Adipocyte (in vitro differentiated cells): ENCODE measurements at places on chromosomes 1 and 21.

DNA sequence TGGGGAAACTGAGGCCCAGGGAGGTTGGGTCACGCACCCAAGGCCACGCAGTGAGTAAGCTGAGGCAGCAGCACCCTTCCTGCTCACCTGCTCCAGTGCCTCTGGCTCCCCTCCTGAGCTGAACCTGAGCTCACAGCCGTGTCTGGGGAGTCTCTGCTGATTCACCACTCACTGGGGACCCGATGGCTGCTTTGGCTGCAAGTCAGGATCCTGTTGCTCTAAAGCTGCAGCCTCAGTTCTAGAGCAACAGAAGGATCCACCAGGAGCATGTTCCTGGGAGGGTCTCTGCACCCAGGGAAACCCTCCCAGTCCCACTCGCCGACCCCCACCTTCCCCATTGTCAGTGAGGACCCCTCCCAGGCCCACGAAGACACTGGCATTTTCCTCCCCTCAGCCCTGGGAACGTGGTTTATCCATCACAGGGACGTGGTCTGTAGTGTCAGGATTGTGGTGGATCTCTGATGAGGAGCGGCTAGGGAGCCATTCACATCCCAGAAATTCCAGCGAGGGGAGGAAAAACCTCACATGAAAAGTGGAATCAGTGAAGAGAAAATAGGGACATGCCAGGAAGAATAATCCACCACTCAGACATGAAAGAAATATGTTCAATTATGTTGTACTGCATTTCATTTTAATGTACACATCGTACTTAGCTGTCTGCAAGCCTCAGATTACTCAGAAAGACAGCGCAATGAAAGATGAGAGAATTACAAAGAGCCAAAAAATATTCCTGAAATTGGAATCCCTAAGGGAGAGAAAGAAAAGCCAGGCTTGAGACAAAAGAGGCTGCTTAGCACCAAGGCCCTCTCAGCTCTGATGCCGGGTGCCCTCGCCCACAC is 447.2 kb downstream of the MATN1 start:
- no peak for DNase-seq

GRCh38 chr1:11729498-11730428 is 6.2 kb upstream of the AGTRAP start:
- no peak for DNase-seq

- peak; percentile 95 for DNase-seq
Observed at GRCh38 chr1:96362623-96363022, 359.0 kb upstream of the PTBP2 start.

- DNase-seq = no peak
Observed at GRCh38 chr21:17752171-17752570, 67.0 kb downstream of the C21orf91 start.

- DNase-seq = no peak
Observed at GRCh38 chr1:107762751-107763390, 202.1 kb downstream of the VAV3 start.

- no peak for DNase-seq
Observed at GRCh38 chr1:178966312-178966711, 59.4 kb upstream of the FAM20B start.

DNA sequence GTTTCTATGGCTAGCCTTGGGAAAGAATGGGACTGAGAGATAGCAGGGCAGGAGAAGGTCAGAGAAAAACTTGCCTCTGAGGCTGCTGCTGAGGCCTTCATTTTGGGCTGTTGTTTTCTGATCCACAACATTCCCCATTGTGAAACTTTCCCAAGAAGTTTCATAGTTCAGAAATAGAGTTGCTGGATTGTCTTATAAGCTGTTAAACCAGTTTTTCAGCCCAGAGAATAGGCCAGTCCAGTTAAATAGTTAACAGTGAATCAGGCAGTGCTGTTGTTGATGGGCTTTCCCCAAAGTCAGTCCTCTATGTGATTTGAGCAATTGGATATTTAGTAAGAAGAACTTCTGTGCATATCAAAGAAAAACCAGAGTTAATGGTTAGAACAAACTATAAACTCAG is 77.0 kb downstream of the C21orf91 start:
- no peak for DNase-seq

- DNase-seq = no peak
Observed at GRCh38 chr1:207695891-207696290, 51.0 kb downstream of the CR1L start.

DNA sequence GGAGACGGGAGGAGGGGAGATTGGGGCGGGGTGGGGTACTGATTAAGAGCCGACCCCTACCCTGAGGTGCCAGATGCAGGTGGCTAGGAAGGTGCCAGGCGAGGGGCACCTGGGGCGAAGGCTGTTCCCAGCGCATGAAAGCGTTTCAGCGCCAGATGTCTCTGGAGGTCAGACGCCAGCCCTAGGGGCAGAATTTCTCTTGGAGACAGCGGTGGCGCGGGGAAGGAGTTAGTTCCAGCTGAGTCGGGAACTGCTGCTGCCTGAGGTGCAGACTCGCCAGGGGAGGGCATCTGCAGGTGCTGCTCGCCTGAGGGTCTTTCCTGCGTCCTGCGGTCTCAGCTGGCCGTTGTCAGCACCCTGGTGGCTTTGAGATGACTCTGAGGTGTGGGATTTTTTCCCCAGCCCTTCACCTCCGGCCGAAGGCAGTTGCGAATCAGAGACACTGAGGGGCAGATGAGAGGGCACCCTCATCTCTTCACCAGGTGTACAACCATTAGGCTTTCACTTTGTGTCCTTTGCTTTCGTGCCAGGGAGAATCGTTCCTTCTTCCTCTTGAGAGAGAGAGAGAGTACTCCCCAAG is 539 bp downstream of the CGN start:
- peak; percentile 64 for DNase-seq

- DNase-seq = no peak
Observed at GRCh38 chr1:183702087-183702812, 49.1 kb upstream of the APOBEC4 start.

DNA sequence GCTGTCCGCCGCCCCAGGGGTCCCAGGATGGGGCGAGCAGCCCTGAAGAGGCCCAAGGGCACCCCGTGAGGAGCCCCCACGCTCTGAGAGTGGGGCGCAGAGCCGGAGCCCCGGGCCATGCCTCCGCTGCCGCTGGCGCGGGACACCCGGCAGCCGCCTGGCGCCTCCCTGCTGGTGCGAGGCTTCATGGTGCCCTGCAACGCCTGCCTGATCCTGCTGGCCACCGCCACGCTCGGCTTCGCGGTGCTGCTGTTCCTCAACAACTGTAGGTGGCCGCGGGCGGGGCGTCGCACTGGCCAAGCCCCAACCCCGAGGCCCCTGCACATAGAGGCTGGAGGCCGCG is 14.5 kb downstream of the AGRN start:
- DNase-seq = no peak

DNA sequence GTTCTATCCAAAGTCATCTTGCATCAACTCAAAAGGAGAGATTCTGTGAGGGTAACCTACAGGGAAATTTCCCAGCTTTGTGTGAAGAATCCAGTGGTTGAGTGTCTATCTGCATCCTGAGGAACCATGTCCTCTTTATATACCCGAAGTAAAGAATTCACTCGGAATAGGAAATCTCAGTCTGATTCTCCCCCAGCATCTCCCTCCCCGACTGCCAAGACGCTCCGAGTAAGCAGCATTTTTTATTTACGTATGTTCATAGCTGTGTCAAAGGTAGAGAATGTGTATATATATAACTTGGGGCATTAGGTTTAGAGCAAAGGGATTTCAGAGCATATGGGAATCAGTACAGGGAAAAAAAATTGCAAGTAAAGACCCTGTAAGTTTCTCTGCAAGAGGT is 170.2 kb downstream of the SYT2 start:
- DNase-seq = no peak

DNA sequence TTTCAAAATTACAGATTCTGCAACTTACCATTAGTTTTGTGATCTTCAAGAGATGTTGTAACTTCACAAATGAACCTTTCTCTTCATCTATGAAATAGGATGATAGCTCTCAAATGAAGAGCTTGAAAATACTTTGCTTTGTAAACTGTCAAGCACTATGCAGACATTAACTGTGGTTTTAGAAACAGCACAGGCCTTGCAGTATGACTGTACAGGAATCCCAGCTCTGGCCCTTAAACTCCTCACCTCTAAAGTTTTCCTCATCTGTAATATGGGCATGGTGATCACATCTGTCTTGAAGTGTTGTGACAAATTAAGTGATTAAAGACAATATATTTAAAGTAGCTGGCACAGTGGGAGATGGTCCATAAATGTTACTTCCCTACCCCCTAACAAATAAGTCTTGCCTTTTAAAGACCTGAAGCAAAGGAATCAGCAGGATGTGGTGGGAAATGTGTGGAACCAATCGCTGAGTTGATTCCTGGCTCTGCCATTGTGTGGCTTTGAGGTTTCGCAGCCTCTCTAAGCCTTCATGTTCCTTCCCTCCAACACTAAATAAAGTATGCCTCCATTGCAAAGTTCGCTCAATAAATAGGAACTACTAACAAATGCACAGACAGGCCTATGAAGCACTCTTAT is 5.5 kb upstream of the PTP4A2 start:
- no peak for DNase-seq

GRCh38 chr1:3443807-3444206 is 10.7 kb upstream of the ARHGEF16 start:
- DNase-seq = no peak

GRCh38 chr1:156554971-156555370 is 17.4 kb downstream of the IQGAP3 start:
- no peak for DNase-seq

DNA sequence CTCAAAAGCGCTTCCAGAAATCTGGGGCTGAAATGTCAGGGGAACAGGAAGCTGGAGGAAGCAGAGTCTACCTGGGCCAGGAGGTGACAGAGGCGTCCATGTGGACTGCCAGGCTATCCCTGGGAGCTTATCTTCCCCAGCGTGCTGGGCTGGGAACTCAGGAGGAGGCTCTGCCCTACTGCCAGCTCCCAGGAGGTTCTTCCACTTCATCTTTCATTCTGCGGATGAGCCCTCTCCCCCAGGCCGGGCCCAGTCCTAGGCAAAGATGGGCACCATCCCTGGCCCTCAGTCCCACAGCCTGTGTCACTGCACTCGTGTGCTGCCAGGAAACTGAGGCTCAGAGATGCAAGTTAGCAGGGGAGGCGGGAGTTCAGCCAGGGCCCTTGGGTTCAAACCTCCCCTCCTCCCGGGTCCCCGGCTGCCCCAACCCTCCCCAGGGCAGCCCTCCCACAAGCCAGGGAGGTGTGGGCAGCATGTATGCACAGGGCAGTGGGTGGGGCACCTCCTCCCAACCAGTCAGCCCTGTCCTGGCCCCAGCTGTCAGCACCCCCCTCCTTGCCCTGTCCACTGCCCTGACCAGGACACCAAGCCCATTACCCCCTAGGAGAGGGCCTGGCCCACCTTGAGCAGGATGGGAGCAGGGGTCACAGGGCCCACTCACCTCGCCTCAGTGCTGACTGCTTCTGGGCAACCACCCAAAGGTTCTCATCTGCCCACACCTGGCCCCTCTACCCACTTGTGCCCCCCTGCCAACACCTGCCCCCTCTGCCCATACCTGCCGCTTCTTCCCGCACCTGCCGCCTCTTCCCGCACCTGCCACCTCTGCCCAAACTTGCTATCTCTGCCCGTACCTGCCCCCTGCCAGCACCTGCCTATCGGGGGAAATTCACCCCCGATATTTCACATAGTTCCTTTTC is 226.0 kb downstream of the NPHP4 start:
- DNase-seq = no peak

GRCh38 chr1:25020851-25021590 is 90.9 kb upstream of the RUNX3 start:
- DNase-seq = no peak

DNA sequence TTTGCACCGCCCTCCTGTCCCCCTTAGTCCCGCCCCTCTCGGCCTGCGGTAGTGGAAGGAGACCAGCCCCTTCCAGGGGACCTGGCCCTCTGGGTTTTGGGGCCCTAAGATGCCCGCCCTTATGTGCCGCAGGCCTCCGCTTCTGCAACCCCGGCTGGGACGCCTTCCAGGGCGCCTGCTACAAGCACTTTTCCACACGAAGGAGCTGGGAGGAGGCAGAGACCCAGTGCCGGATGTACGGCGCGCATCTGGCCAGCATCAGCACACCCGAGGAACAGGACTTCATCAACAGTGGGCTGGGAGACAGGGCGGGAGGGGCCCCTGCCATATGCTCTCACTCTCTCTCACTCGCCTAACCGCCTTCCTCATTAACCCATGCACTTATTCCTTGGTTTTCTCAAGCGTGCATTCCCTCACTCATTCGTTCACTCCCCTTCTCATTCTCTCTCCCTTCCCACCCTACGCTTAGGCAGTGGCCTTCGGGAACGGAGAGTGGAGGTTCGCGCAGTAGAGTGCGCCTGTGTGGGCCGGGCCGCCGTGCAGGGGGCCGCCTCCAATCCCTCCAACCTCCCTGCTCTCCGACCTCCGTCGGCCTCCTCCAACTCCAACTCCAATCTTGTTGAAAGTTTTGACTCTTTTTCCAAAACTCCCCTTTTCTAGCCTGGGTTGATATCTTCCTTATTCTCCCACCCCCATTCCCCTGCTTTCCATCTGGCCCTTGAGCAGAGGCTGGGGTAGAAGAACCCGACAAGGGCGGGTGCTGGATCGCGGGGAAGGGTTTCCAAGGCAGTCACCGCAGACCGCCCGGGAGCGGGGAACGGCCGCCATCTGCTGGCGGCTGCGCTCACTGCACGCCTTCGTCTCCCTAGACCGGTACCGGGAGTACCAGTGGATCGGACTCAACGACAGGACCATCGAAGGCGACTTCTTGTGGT is 15.2 kb downstream of the BCAN start:
- DNase-seq = peak; percentile 89

DNA sequence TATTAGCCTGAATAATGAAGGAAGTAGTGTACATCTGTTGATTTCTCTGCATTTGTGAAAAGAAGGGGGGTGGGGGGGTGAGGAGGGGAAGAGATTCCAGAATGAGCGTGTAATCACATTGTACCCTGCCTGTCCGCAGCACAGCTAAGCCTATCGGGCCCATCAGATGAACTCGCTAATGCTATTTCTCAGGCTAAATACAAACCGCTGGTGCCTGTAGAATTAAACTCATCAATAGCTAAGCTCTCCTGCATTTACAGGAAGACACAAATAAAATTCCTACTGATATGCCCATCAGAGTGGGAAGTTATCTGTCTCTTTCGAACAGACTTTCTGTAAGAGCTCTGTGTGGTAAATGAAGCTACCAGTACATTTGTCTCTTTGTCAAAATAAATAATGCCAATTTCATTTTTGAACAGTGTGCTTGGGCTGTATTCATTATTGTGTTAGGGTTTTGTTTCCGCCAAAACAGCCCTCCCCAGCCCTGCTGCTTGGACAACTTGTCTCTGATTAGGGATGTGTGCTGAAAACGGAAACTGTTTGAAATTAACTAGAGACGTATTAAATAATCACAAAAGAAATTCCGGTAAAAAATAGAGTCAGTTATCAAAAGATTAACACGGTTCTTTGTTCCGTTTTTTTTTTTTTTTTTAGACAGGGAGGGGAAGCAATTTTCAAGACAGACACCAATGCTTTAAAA is 305.4 kb downstream of the TTLL7 start:
- no peak for DNase-seq
